ENCODE measurements at places on chromosomes 1 and 21.
A peak's percentile ranks its signal among the peaks of the same experiment; 100 is the strongest.

GRCh38 chr1:21764615-21765423 lies 18.1 kb downstream of the USP48 start:
- peak; percentile 63 for DNase-seq

GRCh38 chr1:198564716-198565115 lies 24.2 kb upstream of the ATP6V1G3 start:
- no peak for DNase-seq

- no peak for DNase-seq
These were observed 48.6 kb downstream of the CTH start for GRCh38 chr1:70459496-70460225.

- DNase-seq, result peak; percentile 11
These were observed 805 bp downstream of the CYB5R1 start for GRCh38 chr1:202966006-202966898.

- DNase-seq, result no peak
These were observed 13.9 kb downstream of the TPM3 start for GRCh38 chr1:154178013-154178412.

Data from GM23338 (cell line).